Astrocyte (in vitro differentiated cells and primary cell): ENCODE measurements at places on chromosomes 1 and 21.

DNA sequence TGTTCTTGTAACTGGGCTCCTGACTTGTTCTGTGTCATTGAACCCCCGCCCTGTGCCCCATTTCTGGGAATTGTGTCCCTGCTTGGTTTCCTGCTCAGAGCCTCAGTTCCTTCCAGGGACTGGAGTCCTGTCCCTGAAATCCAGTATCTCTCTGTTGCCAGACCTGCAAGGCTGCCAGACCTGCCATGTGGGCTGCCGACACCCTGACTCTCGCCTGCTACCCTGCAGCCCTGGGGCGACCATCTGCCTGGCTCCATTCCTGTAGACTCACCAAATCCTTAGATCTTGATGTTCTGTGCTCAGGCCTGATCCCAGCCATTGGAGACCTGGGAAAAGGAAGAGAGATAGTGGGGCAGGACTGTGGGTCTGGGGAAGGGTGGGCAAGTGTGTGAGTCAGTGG, 383.3 kb upstream of the PROX1 start:
- DNase-seq, result no peak

DNA sequence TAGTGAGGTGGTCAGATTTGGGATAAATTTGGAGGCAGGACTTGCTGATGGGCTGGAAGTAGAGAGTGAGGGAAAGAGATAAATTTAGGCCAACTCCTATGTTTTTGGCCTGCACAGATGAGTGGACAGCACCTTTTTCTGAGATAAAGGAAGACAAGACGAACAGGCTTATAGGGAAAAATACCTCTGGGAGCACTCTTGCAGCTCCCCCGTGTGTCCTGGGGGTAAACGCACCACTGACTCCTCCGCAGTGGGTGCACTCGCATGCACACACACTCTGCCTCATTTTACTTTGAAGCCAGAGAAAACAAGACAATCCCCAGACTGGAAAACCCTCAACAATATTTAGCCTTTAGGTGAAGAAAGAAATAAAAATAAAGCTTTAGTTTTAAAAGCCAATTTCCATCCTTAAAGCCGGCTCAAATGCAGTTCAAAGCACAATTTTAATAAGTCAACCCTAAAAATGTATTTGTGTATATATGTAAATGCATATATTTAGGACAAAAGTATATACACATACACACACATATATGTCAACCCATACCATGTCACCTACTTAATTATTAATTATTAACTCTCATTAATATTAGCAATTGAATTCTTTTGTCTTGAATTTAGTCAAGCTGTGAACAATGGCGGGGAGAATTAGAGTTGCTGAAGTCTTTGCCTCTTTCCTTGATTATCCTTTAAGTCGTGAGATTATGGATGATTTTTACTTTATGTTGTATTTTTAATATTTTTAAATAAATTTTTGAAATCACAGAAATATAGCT, 341.8 kb downstream of the ZNF326 start:
- DNase-seq, result no peak

- no peak for DNase-seq
These were observed 2.5 kb downstream of the FTCD start for GRCh38 chr21:46152927-46153246.

DNA sequence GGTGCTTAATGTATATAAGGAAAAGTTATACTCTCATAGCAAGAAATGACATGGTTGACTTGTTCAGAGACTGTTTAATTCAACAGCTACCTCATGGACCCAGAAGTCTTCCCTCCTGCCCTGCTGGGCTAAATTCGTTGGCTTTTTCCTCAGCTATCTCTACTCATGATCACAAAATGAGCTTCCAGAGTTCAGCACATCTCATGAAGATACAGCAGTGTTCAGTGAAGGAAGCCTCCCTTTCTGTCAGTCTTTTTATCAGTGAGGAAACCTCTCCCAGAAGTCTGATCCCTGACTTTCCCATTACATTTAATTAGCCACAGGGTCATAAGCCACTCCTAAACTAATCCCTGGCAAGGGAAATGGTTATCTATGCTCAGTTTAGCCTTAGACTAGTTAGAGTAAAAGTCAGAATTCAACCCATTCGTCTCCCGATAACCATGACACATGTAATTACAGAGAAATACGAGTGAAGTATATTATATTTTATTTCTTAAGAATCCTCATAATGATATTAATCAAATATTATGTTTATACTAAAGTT, 97.5 kb downstream of the DENND1B start:
- DNase-seq, result no peak

- DNase-seq, result no peak
These were observed 630.7 kb upstream of the PLXNA2 start for GRCh38 chr1:208874915-208875314.

DNA sequence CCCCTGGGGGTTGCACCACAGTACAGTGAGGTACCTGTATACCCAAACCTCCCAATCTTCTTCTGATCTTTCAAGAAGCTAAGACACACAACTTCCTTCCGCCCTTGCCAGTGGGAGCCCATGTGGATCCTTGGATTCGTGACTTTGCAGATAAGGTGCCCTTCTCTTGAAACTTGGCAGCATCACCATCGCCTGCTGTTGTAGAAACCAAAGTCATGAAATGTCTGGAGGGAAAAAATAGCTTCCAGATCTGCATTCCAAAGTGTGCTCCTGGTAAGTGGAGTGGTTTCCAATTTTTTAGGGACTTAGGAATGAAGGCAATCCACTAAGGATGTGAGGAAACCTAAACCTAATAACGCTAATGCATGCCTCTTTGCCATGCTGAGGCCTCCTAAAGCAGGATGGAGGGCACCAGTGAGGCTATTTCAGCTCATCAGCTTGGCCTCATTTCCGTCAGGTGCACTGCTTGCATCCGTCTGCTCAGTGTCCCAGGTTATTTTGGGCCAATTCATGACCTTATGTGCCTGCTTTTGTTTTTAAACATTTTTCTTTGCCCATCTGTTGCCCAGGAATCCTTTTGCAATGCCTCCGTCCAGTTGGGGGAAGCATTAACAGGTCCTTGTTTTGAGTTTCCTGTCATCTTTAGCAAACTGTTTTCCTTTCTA, 8.2 kb upstream of the EFHD2 start:
- DNase-seq, result no peak

GRCh38 chr1:33296824-33297223, 24.1 kb downstream of the A3GALT2 start:
- DNase-seq, result no peak

- no peak for DNase-seq
These were observed 31.0 kb downstream of the IL12RB2 start for GRCh38 chr1:67338642-67339041.

- no peak for DNase-seq
These were observed 104.2 kb upstream of the CASZ1 start for GRCh38 chr1:10900691-10901090.

DNA sequence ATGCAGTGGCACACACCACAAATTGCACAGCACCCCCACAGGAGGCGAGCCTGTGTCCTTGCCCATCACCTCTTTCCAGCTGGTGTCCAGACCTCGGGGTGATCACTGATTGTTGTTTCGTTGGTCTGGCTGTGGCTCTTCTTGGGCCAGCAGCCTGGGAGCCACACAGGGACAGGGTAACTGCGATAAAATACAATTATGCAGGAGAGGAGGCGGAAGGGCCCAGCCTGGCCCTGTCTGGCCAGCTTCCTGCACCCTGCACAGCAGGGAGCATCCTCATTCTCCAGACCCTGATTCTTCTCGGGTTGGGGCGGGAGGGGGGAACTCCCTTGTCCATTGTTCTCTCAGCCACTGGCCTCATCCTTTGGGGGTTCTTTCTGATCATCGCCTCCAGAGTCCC, 83.6 kb downstream of the ADARB1 start:
- no peak for DNase-seq

DNA sequence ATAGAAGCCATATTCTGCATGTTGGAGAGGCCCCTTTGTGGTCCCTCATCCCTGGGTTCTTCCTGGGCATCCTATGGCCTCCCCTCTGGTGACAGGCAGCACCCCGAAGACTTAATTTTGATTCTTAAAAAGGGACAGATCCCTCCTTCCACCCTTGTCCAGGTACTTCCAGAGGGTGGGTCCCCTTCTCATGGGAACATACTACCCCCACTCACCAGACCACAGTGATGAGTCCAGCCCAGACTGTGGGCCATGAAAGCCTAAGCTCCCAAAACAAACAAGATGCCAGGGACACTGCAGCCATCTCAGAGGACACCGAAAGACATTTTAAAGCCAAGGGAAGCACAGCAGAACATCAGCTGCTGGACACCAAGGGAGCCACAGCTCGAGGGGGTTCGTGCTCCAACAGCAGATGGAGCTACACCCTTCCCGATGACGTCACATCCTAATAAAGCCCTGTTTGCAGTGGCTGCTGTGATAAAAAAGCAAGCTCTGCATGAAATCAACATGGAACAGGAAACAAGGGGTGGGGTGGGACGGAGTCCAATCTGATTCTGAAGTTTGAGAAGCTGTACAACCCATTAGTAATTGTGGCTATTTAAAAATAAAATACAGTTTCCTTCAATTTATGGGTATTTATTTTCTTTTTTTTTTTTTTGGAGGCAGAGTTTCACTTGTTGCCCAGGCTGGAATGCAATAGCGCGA, 32.4 kb downstream of the GNB1 start:
- peak; percentile 73 for DNase-seq

DNA sequence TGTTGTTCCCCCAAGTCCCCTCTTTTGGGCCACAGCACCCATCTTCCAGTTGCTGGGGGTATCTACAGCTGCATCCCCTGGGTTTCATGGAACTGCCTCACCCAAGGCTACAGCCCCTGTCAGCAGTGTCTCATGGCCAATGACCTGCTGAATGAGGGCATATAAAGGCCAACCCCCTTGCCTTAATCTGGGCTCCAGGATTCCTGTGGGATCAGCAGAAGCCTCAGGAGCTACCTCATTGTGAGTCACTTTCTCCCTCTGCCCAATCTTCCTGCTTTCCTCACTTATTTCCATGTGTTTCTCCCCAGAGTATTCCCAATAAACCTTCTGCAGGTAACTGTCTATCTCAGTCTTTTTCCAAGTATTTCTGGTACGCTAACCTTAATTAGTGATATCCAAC, 37.3 kb upstream of the SYT14 start:
- DNase-seq, result peak; percentile 93

GRCh38 chr1:9473032-9473807, 66.0 kb upstream of the SLC25A33 start:
- DNase-seq, result peak; percentile 93

DNA sequence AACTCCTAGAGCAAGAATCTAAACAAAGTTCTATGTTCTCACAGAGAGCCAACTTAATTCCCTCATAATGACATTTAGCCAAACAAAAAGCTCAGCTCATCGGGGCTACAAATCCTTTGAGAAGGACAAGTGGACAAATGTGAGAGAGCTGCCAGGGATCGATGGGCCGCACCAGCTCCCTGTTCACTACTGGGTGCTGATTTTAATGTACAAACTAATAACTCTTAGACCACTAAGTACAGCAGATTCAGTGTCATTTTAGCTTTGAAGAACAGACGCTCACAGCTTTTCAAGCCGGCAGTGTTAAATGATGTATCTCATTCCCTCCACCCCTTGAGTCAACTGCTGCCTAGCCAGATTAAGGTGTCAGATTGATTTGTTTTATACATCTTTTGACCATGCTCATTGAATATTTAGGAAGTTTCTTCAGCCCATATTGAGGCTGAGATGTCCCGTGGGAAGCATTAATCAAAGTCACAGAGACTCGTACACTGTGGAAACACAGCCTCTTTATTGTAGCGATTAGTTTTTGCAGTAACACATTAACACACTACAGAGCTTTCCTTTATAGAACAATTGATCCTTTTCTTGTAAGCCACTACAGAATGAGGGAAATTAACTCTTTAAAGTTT, 21.1 kb downstream of the PROX1 start:
- DNase-seq, result no peak

DNA sequence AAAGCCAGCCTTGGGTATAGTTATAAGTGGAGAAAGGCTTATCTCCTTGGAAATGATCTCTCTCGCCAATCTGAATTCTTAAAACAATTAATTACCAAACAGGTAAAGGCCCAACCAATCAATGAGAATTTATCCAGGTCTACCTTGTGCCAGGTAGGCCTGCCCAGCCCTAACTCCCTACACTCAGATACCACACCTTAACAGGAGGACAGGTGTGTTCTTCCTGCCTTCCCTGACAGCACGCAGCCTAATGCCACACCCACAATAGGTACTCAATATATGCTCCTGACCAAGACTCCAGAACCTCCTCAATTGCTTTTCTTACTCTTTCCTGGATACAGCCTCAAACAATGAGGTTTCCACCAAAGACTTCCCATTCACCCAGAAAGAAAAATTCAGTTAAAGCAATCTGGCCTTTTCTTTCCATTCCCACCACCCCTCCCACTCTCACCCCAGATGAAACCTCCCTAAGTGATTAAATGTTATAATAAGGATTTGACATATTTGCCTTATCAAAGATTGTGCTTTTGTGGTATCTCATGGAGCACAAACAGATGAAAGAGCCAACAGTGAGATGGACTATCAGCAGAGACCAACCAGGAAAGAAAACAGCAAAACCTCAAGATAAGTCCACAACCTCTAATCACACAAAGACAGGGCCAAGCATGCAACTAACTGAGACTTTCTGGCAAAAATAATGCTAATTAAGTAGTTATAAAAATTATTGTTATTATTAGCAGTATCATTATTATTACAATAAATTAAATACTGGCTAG, 25.6 kb downstream of the TRABD2B start:
- DNase-seq, result no peak

DNA sequence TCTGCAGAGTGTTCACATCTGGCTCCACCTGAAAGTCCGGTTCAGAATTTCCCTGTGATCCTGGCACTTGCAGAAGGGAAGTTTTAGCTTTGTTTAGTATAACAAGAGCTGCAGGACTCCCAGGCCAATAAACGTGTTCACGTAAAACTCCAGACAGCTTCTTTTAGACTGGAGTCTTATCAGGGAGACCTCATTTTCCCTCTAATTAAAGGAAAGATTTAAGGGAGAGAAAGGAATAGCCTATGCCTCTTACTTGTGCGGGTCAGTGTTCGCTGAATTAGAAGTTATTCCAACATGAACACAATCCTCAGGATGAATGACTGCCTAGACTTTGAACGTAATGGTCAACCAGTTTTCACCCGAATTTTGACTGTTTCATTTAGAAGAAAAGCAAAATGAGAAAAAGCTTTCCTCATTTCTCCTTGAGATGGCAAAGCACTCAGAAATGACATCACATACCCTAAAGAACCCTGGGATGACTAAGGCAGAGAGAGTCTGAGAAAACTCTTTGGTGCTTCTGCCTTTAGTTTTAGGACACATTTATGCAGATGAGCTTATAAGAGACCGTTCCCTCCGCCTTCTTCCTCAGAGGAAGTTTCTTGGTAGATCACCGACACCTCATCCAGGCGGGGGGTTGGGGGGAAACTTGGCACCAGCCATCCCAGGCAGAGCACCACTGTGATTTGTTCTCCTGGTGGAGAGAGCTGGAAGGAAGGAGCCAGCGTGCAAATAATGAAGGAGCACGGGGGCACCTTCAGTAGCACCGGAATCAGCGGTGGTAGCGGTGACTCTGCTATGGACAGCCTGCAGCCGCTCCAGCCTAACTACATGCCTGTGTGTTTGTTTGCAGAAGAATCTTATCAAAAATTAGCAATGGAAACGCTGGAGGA, 202.1 kb upstream of the SGIP1 start:
- peak; percentile 78 for DNase-seq

DNA sequence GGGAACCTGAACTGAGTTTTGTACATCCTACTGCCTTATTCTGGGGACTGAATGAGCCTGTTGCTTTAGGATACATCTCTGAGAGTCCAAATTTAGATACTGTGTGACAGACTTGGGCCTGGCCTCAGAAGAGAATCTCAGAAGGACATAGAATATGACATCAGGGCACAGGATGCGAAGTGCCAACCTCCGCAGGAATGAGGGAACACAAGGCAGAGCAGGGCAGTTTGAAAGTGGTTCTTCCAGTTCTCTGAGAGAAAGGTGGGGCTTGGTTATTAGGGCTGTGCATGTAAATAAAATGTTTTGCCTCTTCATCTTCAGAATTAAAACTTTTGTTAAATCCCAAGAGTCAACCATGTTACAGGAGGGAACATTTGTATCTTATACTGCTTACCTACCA, 23.1 kb downstream of the TRAF5 start:
- no peak for DNase-seq
